ENCODE measurements at places on chromosomes 4 and X.

GRCh38 chr4:11483046-11483445, 54.4 kb upstream of the HS3ST1 start:
- no peak for DNase-seq
- no peaks in the 10 kb centered on the region for H3K36me3 ChIP-seq
- H3K4me3 ChIP-seq, result no peak overlapping the region
- no peak overlapping the region for H3K27ac ChIP-seq

- H3K27me3 ChIP-seq, result no peaks in the 10 kb centered on the region
- no peak overlapping the region for H3K27ac ChIP-seq
- H3K4me3 ChIP-seq, result no peak overlapping the region
- DNase-seq, result no peak
- H3K36me3 ChIP-seq, result no peaks in the 10 kb centered on the region
Observed at GRCh38 chrX:134426281-134426680, 33.7 kb upstream of the HPRT1 start.

DNA sequence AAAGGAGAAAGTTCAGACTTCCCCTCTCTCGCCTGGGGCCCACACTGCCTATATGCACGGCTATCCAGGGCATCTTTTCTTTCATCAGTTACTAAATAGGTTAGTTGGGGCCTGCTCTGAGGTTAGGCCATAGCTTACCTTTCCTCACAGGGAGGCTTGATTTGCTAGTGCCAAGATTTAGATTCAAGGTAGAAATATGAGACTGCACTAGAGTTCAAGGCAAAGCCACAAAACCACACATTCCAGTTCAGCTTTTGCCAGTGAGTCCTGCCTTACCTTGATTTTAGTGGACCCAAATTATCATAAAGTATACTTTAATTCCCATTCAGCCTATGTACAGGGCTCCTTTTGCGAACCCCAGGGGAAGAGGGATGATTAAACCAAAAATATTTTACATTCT, 762.8 kb downstream of the PDHA2 start:
- no peak overlapping the region for H3K4me3 ChIP-seq
- H3K27ac ChIP-seq, result no peak overlapping the region
- H3K36me3 ChIP-seq, result no peaks in the 10 kb centered on the region

GRCh38 chr4:20592663-20593062, 107.6 kb upstream of the PACRGL start:
- H3K27me3 ChIP-seq, result no peaks in the 10 kb centered on the region
- H3K4me3 ChIP-seq, result no peak overlapping the region
- no peaks in the 10 kb centered on the region for H3K36me3 ChIP-seq
- no peaks in the 10 kb centered on the region for H3K4me1 ChIP-seq
- no peak for DNase-seq
- H3K27ac ChIP-seq, result no peak overlapping the region

DNA sequence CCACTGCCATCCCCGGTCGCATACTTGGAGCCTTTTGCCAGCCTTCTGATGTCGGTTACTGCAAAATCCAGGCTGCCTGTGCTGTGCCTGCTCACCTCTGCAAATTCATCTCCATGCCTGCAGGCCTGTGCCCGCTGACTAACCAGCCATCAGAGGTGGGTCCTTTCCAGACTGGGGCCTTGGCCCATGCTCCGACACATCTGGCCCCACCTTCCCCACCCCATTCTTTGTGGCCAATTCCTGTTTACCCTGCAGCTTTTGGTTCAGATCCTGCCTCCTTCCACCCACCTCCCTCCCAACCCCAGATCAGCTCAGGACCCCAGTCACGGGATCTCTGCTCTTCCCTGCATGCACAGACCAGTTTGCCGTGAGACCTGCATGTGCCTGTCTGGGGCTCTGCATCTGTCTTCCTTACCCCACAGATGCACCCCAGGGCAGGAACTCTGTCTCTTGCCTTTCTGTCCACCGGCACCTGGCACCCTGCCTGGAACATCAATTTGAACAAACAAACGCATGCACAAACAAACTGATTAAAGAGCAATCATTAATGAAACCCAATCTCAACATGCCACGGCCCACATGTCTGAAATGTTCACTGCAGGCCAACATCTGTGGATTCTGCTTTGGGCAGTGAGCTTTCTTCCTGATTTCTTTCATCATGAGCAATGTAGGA, 112.8 kb upstream of the PSAPL1 start:
- no peak overlapping the region for H3K27ac ChIP-seq
- H3K36me3 ChIP-seq, result no peaks in the 10 kb centered on the region
- H3K4me3 ChIP-seq, result no peak overlapping the region
- H3K27me3 ChIP-seq, result peaks cover 12% of the 10 kb centered on the region
- no peak for DNase-seq

DNA sequence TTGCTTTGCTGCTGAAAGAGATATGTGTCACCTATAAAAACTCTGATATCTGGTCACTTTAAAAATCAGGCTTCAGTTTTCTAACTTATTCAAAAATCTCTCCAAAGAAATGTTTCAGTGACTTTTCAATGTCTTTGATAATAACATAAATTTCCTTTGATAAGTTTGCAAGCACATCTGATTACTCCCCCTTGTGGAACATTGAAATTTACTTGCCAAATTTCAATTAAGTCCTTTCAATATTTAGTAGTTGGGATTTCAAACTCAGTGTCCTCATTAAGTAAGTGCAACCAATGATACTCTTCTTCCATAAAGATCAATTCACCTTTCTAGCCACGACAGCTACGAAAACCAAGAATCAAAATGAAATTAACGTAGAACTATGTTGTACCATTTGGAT, 151.3 kb upstream of the FAM47C start:
- no peaks in the 10 kb centered on the region for H3K27me3 ChIP-seq
- H3K4me3 ChIP-seq, result no peak overlapping the region
- H3K36me3 ChIP-seq, result no peaks in the 10 kb centered on the region
- no peak for DNase-seq
- H3K4me1 ChIP-seq, result no peaks in the 10 kb centered on the region

GRCh38 chr4:3044870-3045819, 29.2 kb downstream of the HTT-AS start:
- H3K4me3 ChIP-seq, result peak overlapping the region; percentile 32
- peaks cover 6% of the 10 kb centered on the region for H3K27me3 ChIP-seq
- H3K27ac ChIP-seq, result peak overlapping the region; percentile 19
- DNase-seq, result peak; percentile 35
- peaks cover 23% of the 10 kb centered on the region for H3K4me1 ChIP-seq

- DNase-seq, result no peak
- no peaks in the 10 kb centered on the region for H3K27me3 ChIP-seq
- H3K36me3 ChIP-seq, result no peaks in the 10 kb centered on the region
- H3K4me3 ChIP-seq, result no peak overlapping the region
- H3K4me1 ChIP-seq, result no peaks in the 10 kb centered on the region
Observed at GRCh38 chrX:128928636-128929035, 594.7 kb downstream of the SMARCA1 start.

GRCh38 chr4:110792036-110792435, 169.2 kb upstream of the PITX2 start:
- no peak overlapping the region for H3K27ac ChIP-seq
- H3K4me1 ChIP-seq, result no peaks in the 10 kb centered on the region
- no peak for DNase-seq
- H3K36me3 ChIP-seq, result no peaks in the 10 kb centered on the region
- H3K4me3 ChIP-seq, result no peak overlapping the region
- H3K27me3 ChIP-seq, result no peaks in the 10 kb centered on the region

DNA sequence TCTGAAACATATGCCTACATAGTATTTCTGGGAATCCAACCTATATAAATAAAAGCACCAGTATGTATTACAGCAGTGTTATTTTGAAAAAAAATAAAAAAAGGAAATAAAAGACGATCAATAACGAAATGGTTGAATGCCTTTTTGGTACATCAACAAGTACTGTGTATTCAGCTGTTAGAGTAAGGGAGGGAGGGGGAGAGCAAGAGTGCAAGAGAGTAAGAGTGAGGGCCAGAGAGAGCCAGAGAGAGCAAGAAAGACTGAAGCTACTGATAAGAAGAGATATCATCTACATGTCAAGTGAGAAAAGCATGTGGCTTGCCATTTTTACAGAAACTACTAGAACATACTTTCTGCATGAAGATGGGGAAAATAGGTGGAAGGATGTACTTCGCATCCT, 1.8 kb downstream of the SPIN4 start:
- no peak for DNase-seq
- H3K4me3 ChIP-seq, result peak overlapping the region; percentile 69
- no peaks in the 10 kb centered on the region for H3K27me3 ChIP-seq

DNA sequence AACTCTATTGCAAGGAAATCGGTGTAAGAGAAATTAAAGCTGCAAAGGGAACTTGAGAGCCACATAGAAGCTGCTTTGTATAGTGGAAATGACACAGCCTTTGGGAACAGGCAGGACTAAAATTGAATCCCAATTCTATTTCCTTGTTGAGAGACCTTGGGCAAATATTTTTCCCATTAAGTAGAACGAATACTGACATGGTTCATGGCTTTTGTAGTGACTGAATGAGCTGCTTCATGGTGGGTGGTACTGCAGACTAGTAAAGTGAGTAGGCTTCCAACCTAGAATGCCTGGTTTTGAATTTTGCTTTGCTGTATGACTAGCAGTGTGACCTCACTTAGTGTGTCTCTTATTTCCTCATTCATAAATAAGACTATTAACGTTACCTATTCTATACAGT, 182.2 kb upstream of the KCNIP4 start:
- H3K27ac ChIP-seq, result no peak overlapping the region
- no peaks in the 10 kb centered on the region for H3K36me3 ChIP-seq
- H3K4me3 ChIP-seq, result no peak overlapping the region
- no peaks in the 10 kb centered on the region for H3K27me3 ChIP-seq

DNA sequence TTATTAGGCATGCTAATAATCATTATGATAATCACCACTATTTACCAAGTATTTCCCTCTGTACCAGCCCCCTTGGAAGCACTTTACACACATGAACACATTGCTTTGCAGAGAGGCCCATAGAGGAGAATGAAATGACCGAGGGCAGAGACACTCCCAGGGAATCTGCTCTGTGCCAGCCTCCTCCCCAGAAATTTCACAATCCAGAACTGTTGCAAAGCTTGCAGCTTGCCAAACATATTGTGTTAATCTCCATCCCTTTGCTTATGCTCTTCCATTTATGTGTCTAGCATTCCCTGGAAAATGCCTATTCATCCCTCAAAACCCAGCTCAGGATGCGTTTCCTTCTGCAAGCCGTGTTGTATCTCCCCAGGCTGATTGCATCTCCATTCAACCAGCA, 37.8 kb downstream of the CYTL1 start:
- H3K27ac ChIP-seq, result no peak overlapping the region
- peaks cover 23% of the 10 kb centered on the region for H3K27me3 ChIP-seq
- no peak for DNase-seq
- H3K4me1 ChIP-seq, result peaks cover 4% of the 10 kb centered on the region

DNA sequence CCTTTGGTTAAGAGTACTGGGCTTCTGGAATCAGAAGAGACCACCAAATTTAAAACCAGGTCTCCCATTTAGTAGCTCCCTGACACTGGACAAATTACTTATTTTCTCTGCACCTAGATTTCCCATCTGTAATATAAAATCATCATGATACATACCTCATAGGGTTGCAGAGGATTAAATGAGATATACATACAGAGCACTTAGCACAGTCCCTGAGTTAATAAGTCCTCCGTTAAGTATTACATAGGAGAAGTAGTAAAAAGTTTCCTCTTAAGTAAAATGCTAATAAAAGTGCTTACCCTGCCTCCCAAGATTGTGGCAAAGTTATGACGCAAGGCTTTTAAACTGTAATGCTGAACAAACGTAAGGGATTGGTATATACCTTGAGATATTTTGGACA, 539 bp upstream of the CHIC1 start:
- H3K27ac ChIP-seq, result peak overlapping the region; percentile 98
- peaks cover 11% of the 10 kb centered on the region for H3K4me1 ChIP-seq
- no peaks in the 10 kb centered on the region for H3K27me3 ChIP-seq
- DNase-seq, result no peak

DNA sequence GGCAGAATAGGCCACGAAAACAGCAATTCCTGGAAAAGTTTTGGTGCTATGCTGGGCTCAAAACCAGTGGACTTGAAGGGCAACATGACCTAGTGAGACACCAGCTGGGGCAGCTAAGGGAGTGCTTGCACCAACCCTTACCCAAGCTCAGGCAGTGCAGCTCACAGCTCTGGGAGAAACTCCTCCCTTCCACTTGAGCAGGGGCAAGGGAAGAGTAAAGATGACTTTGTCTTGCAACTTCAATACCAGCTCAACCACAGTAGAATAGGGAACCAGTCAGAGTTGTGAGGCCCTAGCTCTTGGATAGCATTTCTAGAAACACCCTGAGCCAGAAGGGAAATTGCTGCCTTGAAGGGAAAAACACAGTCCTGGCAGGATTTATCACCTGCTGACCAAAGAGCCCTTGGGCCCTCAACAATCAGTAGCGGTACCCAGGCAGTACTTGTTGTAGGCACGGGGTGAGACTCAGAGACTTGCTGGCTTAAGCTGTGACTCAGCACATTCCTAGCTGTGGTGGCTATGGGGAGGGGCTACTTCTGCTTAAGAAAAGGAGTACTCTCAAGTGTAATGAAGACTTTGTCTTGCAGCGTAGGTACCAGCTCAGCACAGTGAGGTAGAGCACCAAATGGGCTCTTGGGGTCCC, 19.7 kb upstream of the ABCG2 start:
- DNase-seq, result no peak
- peaks cover 4% of the 10 kb centered on the region for H3K4me1 ChIP-seq
- H3K4me3 ChIP-seq, result no peak overlapping the region
- H3K27me3 ChIP-seq, result peaks cover 12% of the 10 kb centered on the region
- peaks cover 3% of the 10 kb centered on the region for H3K36me3 ChIP-seq

DNA sequence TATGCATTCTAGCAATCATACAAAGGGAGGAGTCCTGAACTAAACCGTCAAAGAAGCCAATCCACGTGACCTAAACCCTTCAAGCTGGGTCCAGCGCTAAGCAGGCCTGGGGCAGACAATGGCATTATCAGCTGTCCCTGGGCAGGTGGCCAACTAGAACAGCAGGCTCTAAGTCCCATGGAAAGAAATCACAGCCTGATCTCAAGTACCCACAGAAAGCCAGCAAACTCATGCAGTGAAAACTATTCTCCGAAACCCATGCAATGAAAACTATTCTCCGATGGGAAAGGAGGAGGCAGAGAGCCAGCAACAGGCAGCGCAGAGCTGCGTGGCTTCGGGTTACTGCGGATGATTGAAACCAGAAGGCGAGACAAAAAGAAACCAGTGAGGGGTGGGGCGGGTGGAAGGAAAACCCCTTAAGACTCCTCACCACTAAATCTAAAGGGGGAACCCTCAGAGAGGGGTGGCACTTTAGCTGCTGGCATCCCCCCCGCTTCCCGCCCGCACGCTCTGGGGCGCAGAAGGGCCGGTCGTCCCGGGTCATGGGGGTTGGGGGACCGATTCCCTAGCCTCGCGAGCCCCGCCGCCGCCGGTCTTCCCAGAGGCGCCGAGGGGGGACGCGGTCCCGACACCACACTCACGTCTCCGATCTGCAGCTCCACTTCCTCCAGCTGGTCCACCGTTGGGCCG, 567 bp downstream of the C4orf46 start:
- peaks cover 2% of the 10 kb centered on the region for H3K36me3 ChIP-seq
- peak; percentile 39 for DNase-seq
- no peaks in the 10 kb centered on the region for H3K27me3 ChIP-seq
- peak overlapping the region; percentile 95 for H3K27ac ChIP-seq

DNA sequence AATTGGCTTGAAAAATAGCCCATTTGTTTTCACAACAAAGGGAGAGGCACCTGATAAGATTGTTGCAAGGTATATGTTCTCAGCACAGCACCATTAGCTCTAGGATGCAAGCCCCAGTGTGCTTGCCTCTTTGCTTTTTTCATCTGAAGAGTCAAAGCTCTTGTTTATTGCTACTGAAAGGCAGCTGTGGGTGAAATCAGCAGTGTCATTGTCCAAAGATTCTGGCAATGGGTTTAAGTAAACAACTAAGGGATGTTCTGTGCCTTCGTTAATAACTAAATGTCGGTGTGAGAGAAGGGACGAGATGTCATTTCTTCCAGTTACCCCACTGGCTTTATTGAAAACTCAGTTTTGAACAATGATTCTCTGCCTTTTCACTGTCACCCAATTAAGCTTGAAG, 567.7 kb downstream of the KCNIP4 start:
- H3K36me3 ChIP-seq, result no peaks in the 10 kb centered on the region
- no peak overlapping the region for H3K4me3 ChIP-seq
- no peaks in the 10 kb centered on the region for H3K4me1 ChIP-seq
- no peak for DNase-seq
- no peak overlapping the region for H3K27ac ChIP-seq

All from T-helper 17 cell (primary cell).